ENCODE measurements at places on chromosomes 1 and 21. TPM values are rescaled to one million over a fixed set of nuclear protein-coding genes. Genes with fewer than 3 reads are reported as not detected.

HSD3B1 gene
- not detected for total RNA-seq

ADAMTS4 gene
- 15.0 TPM for total RNA-seq

AMY2A gene
- 4.7 TPM for total RNA-seq

PCBP3 gene
- total RNA-seq = 4.5 TPM

AGPAT3 gene
- total RNA-seq = 37.9 TPM

C1orf226 gene
- 3.3 TPM for total RNA-seq

C1orf185 gene
- total RNA-seq = not detected

ARMH1 gene
- total RNA-seq = 5.8 TPM

ERO1B gene
- 33.3 TPM for total RNA-seq

TRIM67 gene
- not detected for total RNA-seq

LRRC8B gene
- total RNA-seq = 6.5 TPM

USH2A gene
- not detected for total RNA-seq

ADAMTS5 gene
- 5.8 TPM for total RNA-seq

C1orf105 gene
- total RNA-seq = not detected

LCE2C gene
- total RNA-seq = not detected

EFHD2 gene
- 36.0 TPM for total RNA-seq

LCE3D gene
- total RNA-seq = not detected

SMIM12 gene
- 30.1 TPM for total RNA-seq

ELF3 gene
- total RNA-seq = 0.95 TPM

PCAT6 gene
- not detected for total RNA-seq

SERTAD4 gene
- total RNA-seq = 10.0 TPM

PTPN7 gene
- 4.3 TPM for total RNA-seq

CD1C gene
- not detected for total RNA-seq

DENND1B gene
- 9.6 TPM for total RNA-seq

ST6GALNAC5 gene
- total RNA-seq = 7.2 TPM

CALML6 gene
- total RNA-seq = not detected

DCAF8 gene
- total RNA-seq = 124 TPM

ARHGAP30 gene
- 16.4 TPM for total RNA-seq

CNST gene
- 29.3 TPM for total RNA-seq

CIART gene
- total RNA-seq = 9.7 TPM

OR6K3 gene
- total RNA-seq = not detected

BRINP2 gene
- total RNA-seq = not detected

LCK gene
- total RNA-seq = 4.1 TPM

CCDC17 gene
- 4.0 TPM for total RNA-seq

FMN2 gene
- total RNA-seq = 0.14 TPM

All from thoracic aorta (tissue), 2 donors.